Omental fat pad (tissue), 4 donors: ENCODE measurements at places on chromosomes 11 and 22.

DNA sequence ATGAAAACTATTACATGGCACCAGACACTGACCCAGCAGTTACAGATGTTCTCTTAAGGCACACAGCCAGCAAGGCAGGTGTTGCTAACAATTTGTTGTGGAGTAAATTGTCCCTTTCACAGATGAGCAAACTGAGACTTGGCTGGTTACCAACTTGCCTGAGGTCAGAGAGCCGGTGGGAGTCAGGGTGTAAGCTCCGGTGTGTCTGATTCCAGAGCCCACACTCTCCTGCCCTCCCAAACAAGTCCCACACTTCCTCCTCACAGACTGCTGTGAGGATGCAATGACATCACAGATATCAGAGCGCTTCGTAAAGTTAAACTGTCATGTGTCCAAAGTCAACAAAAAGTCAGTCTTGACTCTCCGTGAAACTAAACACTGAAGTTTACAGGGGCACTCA, 12.5 kb downstream of the GDPD5 start:
- no peak for DNase-seq

DNA sequence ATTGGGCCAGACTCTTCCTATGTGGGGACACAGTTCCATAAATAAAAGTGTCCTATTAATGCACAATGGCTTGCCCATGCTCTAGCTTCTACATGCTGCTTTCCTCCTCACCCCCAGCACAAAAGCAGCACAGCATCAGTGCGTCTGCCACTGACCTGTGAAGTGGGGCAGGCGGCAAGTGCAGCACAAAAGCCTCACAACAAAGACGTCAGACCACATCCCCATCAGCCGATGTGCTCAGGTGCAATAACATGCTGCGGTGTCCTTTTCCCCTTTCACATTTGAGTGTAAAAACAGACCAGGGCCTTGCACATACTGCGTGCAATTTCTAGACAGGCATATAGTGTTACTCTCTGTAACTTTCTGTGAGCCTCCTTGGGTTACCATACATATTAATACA, 12.8 kb downstream of the DKK3 start:
- no peak for DNase-seq

DNA sequence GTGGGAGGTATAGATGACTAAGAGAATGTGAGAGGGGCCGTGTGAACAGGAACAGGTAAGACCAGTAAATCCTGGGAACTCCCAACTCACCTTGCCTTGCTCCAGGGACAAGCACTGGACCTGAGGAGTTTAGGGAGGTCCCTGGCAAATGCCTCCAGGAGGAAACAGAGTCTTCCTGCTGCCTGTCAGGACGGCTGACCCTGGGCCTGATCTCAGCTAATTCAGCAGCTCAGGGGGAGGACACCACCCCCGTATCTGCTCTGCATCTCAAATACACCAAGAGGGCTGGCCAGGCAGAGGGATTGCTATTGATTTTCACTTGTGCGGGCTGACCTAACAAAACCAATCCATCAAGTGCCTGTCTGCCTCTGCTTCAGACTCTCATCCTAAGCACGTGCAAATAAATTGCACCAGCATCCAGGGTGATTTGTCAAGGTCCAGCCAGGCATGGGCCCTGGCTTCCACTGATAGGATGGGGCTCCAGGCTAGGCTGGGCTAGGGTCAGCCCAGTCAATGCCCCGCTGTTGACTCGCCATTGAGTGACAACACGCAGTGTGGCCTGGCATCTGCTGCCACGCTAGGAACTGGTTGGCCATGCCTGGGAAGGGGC, 20.3 kb downstream of the UQCR10 start:
- no peak for DNase-seq

- no peak for DNase-seq
Observed at GRCh38 chr11:2483426-2483825, 38.6 kb downstream of the KCNQ1 start.
